ENCODE measurements at places on chromosomes 13 and 19.

DNA sequence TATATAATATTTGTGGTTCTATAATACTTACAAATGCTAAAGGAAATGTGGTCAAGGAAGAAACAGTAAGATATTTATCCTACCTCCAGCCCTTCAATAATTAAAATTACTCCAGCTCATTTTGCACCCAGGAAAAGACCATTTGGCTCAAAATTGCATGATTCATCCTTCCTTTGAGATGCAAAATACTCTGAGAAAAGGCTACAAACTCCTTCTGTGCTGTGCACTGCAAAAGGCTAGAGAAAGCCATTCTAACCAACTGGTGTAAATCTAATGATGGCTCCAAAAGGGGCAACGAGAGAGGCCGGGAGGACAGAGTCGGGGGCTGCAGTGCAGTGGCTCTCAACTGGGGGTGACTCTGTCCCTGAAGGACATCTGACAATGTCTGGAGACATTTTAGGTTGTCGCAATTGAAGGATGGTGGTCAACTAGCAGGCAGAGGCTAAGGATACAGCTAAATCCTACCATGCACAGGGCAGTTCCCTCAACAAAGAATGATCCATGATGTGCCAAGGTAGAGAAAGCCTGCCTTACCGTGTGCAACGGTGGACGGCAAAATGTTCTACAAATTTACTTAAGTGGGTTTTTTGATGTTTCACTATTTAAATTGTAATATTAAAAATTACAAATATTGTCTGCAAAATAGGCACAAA is 32.6 kb downstream of the SLC7A1 start:
- DNase-seq, result no peak

DNA sequence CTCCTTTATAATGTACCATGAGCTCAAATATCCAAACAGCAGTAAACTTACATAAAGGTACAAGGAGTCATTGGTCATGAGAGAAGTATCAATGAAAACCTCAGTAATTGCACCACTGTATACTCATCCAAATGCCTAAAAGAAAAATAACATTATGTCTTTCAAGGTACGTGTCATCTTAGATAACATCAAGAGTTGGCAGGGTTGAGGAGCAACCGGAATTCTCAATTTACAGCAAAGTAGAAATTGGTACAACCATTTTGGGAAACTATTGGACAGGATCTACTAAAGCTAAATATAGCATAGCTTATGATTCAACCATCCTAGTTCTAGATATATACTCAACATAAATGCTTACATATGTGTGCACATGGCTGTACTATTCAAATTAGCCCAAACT is 502.8 kb downstream of the GPC6 start:
- no peak for DNase-seq

DNA sequence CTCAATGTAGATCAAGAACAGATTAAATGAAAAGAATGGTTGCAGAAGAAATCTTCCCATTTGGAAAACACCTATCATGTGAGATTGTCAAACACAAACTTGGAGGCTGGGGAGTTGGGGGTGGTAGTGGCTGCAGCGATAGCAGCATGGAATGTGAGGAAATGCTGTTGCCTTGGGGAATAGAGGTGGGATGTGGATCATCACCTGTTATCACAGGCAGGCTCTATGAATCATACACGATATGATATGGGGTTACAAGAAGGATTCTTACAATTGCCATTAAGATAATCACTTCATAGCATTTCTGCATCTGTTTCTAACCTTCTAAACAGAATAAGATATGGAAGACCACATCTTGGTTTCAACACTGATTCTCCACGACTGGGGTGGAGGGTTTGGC is 88.7 kb downstream of the RNASEH2B start:
- DNase-seq, result no peak

- DNase-seq, result no peak
Measured at GRCh38 chr13:47929156-47929555, 71.9 kb downstream of the SUCLA2 start.

DNA sequence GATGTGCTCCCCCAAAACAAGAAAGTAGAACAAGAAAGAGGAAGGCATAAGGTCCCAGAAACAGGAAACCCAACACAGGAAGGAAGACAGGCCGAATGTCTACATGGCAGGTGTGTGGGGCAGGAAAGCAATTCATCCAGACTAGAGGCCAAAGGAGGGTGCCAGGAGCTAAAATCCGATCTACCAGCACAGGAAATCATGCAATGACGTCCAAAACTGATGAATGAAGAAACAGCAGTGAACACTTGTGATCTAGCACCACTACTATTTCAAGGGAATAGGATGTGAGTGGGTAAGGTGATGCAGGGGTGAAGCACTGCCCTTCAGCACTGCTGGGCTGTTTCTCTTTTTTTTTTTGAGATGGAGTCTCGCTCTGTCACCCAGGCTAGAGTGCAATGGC is 59.1 kb downstream of the DOCK9 start:
- no peak for DNase-seq

DNA sequence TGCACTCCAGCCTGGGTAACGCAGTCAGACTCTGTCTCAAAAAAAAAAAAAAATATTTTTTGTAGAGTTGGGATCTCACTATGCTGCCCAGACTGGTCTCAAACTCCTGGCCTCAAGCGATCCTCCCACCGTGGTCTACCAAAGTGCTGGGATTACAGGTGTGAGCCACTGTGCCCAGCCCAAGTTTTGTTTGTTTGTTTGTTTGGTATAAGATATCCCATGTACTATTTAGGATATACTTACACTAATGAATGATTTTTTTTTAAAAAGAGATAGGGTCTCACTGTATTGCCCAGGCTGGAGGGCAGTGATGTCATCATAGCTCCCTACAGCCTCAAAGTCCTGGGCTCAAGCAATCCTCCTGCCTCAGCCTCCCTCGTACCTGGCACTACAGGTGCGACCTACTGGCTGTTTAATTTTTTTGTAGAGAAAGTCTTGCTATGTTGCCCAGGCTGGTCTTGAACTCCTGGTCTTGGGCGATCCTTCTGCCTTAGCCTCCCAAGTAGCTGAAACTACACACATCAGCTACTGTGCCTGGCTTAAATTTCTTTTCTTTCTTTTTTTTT is 24.0 kb downstream of the TLE6 start:
- no peak for DNase-seq

DNA sequence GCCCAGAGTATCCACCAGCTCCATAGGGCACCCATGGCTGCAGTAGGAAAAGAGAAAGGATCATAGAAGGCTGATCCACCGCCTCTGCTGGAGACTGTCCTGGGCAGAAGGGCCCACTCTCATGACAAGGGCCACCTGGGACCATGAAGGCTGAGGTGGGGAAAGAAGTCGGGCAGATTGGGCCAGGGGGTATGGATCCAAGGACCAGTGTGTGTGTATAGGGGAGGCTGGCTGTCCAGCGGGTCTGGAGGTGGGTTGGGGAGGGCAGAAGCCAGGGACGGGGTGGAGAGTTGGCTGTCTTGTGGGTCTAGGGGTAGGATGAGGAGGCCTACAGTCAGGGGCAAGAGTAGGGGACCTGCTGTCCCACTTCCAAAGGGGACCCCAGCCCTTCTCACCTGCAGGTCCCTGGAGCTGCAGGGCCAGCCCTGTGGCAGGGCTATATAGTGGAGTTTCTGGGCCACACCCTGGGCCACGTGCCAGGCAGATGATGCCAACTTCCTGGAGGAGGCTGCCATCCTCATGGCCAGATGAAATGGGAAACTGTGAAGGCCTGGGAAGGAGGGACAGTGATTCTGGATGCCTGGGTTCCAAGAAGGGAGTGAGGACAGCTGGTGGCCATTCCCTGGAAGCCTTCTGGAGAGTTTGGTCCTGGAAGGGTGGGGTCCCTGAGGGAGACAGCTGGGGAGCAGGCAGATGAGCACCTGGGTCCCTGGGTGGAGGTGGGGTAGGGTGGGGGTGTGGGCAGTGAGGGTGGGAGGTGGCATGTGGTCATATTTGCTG is at the start of gene FCGBP:
Gene FCGBP (minus strand): TSS at position 51 of the 780 bp plus-strand sequence.
- no peak for DNase-seq

DNA sequence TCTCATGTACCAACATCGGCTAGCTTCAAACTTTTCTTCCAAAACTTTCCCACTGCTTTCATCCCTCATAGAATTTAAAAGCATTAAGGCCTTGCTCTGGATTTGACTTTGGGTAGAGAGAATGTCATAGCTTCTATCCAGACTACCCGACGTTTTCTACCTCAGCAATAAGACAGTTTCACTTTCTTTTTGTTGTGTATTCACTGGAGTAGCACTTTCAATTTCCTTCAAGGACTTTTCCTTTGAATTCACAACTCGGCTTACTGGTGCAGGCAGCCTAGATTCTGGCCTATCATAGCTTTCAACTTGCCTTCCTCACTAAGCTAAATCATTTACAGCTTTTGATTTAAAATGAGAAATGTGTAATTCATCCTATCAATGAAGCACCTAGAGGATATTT is 420.4 kb upstream of the GPC6 start:
- DNase-seq, result no peak

GRCh38 chr13:79861731-79862130 is 380.8 kb downstream of the NDFIP2 start:
- DNase-seq, result no peak

DNA sequence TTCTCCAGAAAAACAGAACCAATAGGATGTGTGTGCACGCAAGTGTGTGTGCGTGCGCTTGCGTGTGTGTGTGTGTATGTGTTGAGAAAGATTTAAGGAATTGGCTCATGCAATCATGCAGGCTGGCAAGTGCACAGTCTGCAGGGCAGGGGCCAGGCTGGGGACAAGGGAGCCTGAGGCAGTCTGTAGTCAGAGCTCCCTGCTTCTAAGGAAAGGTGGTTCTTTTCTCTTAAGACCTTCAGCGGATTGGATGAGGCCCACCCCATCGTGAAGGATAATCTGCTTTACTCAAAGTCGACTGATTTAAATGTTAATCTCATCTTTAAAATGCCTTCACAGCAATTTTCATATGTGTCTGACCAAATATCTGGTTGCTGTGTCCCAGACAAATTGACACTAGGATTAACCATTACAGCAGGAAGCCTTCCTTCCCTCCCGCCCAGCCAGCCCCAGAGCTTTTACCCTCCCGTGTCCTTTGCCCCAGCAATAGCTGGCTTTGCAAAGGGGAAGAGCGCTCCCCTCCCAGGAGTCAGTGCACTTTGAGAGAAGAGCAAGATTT is 15.0 kb upstream of the NAXD start:
- no peak for DNase-seq

DNA sequence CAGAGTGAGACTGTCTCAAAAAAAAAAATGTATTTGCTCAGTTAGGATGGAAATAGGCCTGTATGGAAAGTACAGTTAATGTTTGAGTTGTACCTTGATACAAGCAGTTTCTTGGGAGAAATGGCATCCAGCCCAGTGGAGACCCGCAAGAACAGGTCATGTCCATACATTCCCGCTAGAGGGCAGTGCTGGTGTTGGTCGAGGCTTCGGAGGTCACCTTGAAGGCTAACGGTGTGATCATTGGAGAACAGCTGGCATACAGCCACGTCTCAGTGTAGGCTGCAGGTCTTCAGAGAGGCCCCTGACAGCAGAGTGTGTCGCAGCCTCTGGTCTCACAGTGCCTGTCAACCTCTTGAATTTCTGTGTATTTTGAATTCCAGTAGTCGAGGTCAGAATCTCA is 7.5 kb downstream of the ZNF610 start:
- peak; percentile 21 for DNase-seq

GRCh38 chr13:114018461-114019055 is 44.7 kb upstream of the C13orf46 start:
- no peak for DNase-seq

- no peak for DNase-seq
Measured at GRCh38 chr13:101242720-101243119, 173.6 kb downstream of the NALCN start.

DNA sequence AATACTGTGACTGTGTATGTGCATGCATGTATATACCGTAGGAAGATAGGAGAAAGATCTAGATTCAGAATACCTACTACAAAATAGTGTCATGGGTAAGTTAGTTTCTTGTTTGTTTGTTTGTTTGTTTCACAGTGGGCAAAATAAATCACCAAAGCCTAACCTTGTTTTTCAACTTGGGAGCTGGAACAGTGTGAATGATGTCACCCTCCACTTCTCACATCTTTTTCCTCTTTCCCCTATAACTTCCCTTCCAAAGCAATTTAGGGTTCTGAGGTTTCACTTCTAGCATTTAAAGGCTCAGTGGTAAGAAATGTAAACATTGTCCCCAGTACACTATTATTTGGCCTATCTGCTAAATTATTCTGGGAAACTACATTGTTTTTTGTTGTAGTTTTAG is 5.4 kb downstream of the KCTD4 start:
- no peak for DNase-seq

GRCh38 chr19:30679153-30679702 is 307.0 kb downstream of the ZNF536 start:
- no peak for DNase-seq

DNA sequence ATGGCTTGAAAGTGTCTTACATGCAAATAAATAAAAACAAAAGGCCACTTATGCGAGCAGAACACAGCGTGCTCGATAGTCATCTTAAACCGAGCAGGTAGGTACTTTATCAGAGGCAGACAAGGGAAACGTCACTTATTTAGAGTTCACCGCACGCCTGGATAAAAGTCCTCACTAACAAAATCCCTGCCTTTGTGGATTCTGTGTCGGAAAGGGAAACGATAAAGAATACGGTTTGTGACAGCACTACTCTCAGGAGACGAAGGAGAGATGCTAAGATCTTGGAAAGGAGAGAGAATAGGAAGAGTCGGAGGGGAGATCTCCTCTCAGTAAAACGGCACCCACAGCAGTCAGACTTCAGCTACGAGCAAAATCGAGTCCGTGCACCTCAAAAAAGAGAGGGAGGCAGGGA is 581 bp downstream of the RCBTB1 start:
- no peak for DNase-seq

- no peak for DNase-seq
Measured at GRCh38 chr19:46759206-46759605, 13.0 kb upstream of the STRN4 start.

DNA sequence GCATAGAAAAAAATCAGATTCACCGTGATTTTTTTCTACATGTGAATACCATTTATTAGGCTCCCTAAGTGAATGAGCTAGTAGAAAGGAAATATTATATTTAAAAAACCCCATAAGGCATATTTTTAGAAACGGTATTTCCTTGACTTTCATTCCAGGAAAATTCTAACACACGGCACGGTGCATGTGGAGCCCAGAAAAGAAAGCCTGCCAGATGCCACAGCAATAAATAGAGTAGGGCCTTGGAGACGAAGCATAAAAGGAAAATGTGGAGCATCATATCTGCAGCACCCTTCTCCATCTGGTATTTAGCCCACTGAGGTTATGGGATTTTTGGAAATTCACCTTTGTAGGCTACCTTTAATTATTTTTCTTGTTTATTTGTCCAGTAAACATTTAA is 314.4 kb downstream of the ENOX1 start:
- no peak for DNase-seq

- DNase-seq, result peak; percentile 14
Measured at GRCh38 chr19:38917921-38918491, 6.0 kb upstream of the CCER2 start.

DNA sequence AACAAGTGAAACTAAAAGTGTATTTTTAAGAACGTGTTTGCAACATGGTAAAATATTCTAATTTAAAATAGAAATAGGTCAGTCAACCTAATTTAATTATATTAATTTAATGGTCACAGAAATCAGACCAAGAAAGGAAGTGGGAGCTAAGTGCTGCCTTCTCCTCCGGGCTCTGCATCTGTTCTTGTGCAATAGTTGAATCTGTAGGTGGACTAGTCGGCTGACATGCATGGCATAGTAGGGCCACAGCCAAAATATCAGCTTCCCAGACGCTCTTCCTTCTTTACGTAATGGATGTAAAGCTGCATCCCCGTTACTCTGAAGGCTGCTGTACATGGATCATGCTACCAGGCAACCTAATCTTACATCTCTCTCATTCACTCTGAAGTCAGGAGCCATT is 47.3 kb downstream of the COL4A1 start:
- DNase-seq, result no peak

All from hematopoietic multipotent progenitor cell treated with erythropoietin and hydrocortisone succinate and interleukin-3 and kit ligand, for 15 days (in vitro differentiated cells).